ENCODE measurements at places on chromosomes 6 and 20.

- DNase-seq: no peak
Observed at GRCh38 chr6:64848467-64848866, 858.6 kb downstream of the EYS start.

DNA sequence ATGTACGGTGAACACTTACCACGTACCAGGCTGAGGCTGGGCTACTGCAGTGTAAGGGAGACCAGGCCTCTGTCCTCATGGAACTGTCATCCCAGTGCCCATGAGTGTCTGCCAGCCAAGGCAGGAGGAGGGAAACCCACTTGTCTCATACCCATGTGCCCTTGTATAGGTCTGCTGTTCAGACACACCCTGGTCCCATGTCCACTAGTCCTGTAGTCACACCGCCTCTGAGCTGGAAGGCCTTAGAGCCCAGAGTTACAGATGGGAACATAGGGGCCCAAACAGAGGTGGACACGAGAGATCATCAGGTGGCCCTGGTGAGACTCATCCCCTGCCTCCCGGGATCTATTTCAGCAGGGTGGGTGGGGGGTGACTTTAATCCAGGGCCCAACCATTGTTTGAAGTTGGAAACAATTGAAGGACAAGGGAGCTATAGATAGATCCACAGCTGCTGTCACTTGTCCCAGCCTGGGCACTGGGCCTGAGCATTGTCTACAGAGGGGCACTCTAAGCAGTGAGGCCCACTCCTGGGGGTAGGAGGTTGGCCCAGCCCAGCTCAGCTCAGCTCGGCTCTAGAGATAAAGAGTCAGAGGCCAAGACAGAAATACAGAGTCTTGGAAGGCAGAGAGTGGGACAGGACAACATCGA lies 14.6 kb downstream of the MYH7B start:
- DNase-seq: no peak

- DNase-seq: no peak
Observed at GRCh38 chr6:116314878-116315277, 35.1 kb upstream of the TSPYL1 start.

DNA sequence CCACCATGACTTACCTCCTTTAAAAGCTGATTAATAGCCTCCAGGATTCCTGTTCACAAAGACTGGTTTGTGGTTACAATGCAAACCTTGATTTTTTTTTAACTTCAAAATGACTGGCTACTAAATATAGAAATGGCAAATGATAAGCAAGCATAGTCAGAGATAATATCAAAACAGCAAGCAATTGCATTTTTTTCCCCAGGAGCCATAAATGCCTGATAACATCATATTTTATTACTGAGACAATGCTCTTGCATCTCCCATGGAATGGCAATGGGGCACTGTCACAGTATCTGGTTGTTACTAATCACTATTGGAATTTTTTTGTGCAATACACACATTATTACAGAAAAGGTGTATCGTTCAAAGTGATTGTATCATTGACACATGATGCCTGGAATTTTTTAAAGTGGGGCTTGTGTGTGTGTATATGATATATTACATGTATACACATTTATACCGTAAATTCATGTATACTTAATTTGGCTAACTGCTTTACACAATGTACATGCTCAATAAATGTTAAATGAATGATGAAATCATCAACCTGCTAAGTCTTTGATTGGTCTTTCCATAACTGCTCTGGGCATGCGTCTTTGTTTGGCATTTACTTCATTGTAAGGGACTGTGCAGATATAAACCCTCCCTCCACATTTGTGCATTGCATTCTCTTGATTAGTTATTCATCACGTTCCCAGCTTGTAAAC lies 980 bp upstream of the SALL4 start:
- DNase-seq: no peak

GRCh38 chr6:139159016-139159415 lies 24.1 kb downstream of the HECA start:
- no peak for DNase-seq
